Activated CD8-positive, alpha-beta memory T cell treated with anti-CD3 and anti-CD28 coated beads for 4 hours (primary cell): ENCODE measurements at places on chromosomes 5 and 9.

- DNase-seq, result no peak
Measured at GRCh38 chr9:133460405-133461175, 812 bp downstream of the CACFD1 start.

GRCh38 chr5:2779459-2779858 is 28.0 kb upstream of the IRX2 start:
- no peak for DNase-seq

- DNase-seq, result no peak
Measured at GRCh38 chr5:132093271-132093670, 19.7 kb downstream of the CSF2 start.

DNA sequence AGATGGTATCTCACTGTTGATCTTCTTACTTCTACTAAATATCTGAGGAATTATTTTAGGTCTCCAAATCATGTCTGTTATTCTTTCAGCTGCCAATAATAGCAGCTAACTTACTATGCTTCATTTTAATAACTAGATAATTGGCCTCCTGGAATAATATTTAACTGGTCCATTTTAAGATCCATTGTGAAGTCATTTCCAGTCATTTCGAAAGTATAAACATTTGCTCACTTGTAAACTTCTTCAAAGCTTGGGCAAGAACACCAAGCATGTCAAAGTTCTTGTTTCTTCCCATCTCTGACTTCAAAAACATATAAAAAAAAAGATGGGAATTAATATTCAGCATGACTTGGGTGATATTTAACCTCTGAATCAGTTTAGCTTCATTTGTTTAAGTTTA is 61.4 kb upstream of the MRPS30 start:
- DNase-seq, result no peak

DNA sequence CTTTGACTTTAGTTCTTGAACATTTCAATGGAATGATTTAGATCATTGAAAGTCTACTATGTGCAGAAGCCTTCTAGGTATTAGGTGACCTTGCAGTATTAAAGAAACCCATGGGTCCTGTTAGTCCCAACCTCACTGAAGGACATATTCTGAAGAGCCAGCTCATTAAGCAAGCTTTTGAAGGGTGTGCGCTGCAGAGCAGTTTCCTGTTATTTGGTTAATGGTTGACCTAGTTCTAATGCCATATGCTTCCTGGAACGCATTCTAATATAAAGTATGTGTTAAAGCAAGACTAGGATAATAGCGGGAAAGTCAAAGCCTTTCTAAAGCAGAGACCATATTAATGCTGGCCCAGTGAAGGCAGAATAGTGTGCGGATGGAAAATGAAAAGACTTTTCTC is 20.1 kb downstream of the ZNF462 start:
- no peak for DNase-seq

DNA sequence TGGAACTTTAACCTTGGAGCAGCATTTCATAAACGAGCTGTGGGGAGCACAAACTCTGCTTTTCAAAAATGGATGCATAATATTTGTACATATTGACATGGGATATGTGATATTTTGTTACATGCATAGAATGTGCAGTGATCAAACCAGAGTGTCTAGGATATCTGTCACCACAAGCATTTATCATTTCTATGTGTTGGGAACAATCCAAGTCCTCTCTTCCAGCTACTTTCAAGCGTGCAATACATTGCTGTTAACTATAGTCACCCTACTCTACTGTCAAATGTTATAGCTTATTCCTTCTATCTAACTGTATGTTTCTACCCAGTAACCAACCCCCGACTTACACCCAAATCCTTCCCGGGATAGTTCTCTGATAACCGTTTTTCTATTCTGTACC is 15.0 kb upstream of the C5orf58 start:
- no peak for DNase-seq

- no peak for DNase-seq
Measured at GRCh38 chr5:159833846-159834245, 82.4 kb upstream of the ADRA1B start.

- DNase-seq, result no peak
Measured at GRCh38 chr9:76161541-76161940, 232.7 kb downstream of the RFK start.

DNA sequence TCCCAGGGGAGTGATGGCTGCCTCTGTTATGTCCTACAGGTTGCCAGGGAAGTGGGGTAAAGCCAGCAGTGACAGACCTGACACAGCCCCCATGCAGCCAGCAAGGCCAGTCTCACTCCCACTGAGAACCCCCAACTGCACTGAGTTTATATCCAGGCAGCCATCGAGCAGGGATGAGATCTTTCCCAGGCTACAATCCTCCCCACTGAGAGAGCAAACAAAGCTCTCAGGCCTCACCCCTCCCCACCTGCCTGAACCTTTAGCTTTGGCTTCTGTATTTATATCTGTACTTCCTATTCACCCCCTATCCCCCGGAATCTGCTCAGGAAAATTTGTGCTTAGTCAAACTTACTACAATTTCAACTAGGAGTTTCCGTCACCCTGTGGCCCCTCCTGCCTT is 284.1 kb downstream of the FAM170A start:
- no peak for DNase-seq

GRCh38 chr5:180739271-180739670 is 587 bp downstream of the OR2Y1 start:
- no peak for DNase-seq

DNA sequence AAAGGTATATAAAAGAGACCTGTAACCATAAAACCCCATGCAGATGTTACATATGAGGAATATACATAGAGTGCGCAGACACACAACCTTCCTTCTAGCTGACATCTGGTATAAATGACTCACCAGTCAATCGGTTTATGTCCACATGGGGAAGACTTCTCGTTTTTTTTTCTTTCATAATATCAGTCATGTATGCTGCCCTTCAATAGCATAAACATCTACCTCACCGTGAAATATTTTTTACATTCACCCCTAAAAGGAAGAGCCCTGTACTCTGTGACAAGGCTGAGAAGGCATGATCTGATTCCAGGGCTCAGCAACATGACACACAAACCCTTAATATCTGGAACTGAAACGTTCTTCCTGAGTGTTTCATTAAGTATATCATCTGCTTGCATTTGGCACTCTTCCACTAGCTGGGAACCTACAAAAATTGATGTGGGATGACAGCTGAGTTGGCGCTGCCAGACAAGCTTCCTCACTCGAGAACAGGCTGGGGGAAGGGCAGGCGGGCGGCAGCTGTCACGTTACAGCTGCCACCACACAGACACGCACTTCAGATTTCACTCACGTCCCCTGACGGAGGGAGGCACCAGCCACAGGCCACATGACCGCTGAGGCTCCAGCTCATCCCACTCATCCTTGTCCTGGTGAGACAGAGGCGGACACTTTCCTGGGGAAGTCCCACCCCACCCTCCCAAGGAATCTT is 74.2 kb downstream of the SHB start:
- DNase-seq, result no peak

DNA sequence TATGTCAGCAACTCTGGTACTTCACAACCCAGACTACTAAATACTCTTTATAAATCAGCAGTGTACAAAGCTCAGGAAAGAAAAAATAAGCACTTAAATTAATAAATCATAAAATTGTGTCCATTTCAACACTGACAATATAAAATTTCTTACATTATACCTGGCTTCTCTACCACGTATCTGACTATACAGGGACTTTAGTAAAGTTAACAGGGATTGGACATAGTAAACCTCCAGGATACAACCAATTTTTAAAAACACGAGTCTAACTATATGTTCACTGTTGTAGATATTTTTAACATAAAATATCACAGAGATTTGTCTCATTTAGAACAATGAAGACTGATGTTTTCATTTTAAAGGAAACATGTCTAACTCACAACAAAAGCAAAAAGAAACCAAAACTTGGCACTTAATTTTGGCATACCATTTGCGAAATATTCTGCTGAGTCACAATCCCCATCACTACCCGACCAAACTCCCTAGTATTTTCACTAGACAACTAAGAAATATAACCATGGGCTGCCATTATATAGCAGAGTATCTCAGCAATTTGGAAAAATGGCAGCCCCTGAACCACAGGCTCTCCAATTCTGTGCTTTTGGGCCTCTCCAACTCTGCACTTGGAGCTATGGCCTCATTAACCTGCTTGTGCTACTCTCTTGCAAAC is 14.4 kb downstream of the FAM169A start:
- DNase-seq, result no peak

GRCh38 chr5:106964132-106964531 is 706.6 kb downstream of the EFNA5 start:
- DNase-seq, result no peak

- no peak for DNase-seq
Measured at GRCh38 chr9:2179567-2179966, 164.4 kb downstream of the SMARCA2 start.

- no peak for DNase-seq
Measured at GRCh38 chr9:3842839-3843238, 317.0 kb upstream of the RFX3 start.

- DNase-seq, result no peak
Measured at GRCh38 chr9:125726456-125727132, 19.6 kb upstream of the MAPKAP1 start.

DNA sequence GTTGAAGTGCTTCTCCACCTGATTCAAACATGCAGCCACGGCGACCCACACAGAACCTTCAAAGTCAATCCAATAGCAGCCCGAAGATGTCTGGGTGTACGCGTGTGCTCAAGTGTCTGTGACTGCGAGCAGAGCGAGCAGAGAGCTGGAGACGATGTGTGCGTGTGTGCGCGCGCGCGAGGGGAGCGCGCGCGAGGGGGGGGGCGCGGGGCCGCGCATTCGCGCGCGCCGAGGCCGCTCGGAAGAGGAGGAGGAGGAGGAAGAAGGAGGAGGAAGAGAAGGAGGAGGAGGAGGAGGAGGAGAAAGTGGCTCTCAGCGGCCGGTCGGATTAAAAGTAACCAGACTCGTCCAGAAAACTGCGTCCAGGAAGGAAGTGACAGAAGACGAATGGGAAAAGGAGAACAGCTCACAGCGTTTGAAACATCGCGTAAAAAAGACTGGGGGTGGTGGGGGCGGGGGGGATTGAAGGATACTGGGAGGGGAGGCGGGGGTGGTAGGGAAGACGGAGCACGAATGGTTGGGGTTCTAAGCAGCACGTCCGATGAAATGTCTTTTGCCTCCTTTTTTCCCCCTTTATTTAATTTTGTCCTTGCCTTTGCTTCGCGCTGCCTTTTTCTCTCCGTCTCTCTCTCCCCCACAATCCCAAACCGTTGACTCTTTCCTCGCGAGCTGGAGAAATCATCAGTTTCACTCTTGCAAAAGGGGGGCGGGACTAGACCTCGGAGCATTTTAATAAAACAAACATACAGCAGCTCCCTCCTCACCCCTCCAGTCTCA is at the start of gene MEF2C:
TSS of gene MEF2C (minus strand) at position 126 of the 777 bp plus-strand sequence. CDS start 59,396 bp downstream, outside the sequence.
- no peak for DNase-seq
